WERI-Rb-1 (cell line): ENCODE measurements at places on chromosomes 12 and 14.

GRCh38 chr12:39831587-39832315 is 212.1 kb upstream of the ABCD2 start:
- peak; percentile 10 for DNase-seq

DNA sequence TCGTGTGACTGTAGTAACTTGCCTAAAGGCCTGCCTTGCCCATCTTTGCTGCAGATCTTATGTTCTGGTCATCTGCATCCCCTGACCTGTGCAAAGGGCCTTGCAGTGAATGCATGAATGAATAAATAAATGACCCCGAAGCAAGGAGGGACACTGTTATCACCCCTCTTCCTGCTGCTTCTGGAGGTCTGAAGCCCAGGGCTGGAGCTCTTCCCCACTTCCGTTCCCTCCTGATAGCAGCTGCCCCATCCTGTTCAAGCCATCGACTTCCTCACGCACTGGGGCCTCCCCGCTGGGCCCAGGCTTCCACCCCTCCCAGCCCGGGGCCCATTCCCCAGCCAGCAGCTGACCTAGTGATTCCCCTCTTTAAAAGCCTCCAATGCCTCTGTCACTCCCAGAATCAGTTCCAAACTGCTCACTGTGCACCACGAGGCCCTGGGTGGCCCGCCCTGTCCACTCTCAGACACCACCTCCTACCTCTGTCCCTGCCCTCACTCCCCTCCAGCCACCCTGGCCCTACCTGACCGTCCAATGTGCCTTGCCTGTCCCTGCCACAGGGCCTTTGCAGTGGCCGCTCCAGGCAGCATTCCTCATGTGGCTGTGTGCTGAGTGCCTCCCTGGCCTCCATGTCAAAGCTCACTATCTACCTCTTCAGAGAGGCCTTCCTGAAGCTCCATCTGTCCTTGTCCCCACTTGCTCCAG is 78.6 kb downstream of the SCARB1 start:
- no peak for DNase-seq

DNA sequence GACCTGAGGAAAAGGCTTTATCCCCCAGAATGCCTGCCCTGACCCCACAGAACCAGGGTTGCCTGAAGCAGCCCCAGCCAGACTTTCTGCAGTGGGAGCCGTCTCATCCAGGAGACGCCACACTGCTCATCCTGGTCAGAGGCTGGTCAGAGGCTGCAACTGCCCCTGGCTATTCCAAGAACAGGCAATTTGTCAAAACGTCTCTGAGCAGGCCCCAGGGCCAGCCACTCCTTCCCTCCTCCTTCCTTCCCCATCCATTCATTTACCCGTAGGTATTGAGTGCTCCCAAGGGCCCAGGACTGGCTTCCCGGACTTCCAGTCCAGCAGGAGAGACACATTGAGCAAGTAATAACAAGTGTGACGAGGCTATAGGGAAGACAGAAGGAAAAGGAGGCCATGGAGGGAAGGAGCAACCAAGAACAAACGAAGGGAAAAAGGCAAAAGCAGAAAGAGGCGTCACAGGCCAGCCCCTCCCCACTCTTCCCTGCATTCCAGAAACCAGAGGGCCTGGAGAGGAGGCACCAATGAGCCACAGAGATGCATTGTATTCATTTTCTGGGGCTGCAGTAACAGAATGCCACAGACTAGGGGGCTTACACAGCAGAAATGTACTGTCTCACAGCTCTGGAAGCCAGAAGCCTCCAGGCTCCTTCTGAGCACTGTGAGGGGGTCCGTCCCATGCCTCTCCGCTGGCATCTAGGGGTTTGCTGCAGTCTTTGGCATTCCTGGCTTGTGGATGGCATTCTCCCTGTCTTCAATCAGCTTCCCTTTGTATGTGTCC is 21.0 kb upstream of the CD9 start:
- no peak for DNase-seq

DNA sequence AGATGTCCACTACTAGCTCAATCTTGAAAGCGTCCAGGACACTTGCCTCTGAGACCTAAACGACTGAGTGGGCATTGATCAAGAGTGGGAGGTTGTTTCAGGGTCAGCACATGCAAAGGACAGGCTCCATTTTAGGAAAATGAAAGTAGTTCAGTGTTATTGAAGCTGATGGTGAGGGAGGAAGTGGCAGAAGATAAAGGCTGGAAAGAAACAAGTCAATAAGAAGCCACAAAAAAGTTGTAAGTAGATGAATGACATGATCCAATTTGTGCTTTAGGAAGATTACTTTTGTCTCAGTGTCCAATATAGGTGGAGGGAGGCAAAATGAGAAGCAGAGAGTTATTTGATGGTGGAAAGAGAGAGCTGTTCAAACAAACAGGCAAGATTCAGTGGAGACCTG is 22.0 kb downstream of the GPR65 start:
- no peak for DNase-seq

DNA sequence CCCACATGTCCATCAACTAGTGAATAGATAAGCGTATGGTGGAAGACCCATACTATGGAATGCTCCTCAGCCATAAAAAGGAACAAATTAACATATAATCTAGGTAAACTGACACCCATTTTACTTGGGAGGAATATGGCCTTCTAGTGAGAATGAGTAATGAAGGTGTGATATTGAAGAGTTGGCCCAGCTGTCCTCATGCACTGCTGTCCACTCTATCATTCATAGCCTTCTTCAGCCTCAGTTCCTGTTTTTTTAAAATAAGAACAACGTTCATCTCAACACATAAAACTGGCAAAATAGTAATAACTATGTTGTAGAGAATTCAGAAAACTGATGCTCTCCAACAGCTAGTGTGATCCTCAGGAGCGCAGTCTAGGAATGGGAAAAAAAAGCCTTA is 26.5 kb upstream of the OXA1L start:
- no peak for DNase-seq

- no peak for DNase-seq
Measured at GRCh38 chr12:120249875-120250795, 15.4 kb downstream of the PXN start.

DNA sequence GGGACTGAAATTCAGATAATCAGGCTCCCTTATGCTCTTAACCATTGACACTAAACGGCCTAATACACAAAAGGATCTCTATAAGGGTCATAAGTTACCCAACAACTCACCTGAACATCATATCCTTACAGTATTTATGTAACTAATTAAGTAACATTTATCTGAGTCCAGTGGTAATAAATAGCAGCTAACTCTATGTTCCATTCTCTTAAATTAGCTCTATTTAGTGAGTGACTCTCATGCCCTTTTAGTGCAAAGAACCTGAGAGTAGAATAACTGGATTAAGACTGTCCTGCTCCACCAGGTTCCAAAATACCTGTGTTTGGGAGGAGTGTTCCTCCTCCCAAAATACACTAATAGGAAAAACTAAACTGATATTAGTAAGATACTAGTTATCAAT is 9.8 kb downstream of the SCAF11 start:
- no peak for DNase-seq

DNA sequence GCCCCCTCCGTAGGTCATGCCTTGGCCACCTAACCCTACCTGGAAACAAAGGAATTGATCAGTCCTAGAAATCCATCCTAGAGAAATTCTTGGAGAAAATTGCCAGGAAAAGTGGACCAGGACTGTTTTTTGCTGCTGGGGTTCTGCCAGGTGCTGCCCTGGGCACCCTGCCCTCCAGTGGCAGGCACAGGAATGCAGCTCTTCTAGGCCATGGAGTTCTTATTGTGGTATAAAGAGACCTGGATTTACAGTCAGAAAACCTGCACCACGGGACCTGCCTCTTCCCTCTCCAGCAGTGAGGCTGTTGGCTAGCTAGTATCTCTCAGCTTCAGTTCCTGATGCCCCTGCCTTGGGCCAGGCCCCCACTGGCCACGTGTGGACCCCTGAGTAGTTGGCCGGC is 59.7 kb downstream of the SLC24A4 start:
- DNase-seq: no peak

DNA sequence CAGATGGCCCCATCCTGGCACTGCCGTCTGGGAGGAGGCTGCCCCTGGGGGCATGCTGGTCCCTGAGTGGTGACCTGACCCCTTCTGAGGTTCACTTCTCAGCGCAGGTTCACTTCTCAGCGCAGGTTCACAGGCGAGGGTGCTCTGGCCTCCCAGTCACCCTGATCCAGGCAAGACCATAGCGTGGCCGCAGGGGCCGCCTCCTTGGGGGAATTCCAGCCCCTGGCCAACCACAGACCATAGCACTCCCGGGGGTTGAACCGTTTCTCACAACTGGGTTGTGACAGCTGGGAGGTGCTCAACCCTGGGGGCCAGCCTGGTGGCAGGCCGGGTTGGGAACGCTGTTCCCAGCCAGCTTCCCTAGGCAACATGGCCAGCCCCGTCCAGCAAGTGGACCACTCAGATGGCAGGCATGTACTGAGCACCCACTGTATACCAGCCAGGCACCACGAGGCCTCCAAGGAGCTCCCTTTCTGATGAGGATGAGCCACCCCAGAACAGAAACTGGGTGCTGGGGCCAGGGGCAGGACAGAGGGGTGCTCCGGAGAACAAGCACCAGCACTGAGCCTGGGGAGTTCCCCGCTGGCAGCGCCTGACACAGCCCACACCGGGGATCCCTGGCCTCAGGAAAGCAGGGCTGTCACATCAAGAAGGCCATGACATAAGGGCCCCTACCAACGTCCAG is 28.3 kb upstream of the ZFP36L1 start:
- DNase-seq: no peak

- DNase-seq: no peak
Measured at GRCh38 chr12:3974883-3975282, 101.7 kb upstream of the PARP11 start.

DNA sequence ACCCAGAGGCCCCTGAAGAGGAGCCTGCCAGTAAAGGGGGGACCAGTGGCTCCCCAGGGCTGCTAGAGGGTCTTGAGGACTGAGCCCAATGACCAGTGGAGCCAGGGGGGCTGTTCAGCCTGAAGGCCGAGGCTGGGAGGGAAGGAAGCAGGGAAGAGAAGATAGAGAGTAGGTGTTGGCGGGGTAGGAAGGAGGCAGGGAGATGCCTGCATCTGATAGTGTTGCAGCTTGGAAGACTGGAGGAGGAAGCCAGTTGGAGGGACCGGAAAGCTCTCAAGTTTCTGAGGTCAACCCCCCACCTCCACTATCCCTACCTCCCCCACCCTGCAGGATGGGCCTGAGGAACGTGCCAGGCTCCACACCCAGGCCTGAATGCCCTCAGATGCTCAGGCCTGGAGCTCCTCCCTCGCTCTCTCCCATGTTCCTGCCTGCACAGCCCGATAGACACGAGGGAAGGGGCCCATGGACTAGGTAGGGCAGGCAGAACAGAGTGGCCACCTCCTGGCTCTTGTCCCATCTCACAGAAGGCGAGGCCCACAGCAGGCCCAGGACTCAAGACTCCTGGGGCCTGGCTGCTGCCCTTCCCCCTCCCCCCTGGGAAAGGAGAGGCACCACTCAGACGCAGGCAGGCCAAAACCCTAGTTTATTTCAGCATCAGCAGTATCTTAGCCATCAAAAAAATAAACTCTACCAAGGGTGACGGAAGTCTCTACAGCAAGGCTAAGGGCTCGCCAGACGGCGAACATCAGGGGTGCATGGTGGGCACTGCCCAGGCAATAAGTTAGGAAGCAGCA is 3.4 kb downstream of the CKB start:
- DNase-seq: no peak
